ENCODE measurements at places on chromosomes 7 and 10.

- DNase-seq = no peak
These were observed 127.8 kb downstream of the EMX2 start for GRCh38 chr10:117670116-117670904.

DNA sequence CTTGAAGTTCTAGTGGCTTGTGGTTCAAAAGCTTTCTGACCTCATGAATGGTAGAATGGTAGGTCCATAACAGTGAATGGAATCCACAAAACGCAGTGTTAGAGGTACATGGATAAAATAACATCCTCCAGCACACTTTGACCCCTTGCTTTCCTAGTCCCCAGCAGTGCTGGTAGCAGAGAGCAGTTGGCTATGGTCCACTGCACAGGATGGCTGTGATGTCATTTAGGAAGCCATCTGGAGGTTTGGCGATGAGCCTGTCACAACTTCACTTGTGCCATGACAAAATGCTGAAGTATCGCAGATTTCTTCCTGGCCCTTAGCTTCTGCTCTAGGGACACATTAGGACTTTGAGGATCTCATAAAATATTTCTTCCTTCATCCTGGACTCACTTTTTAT lies 300.0 kb upstream of the FZD8 start:
- no peak for DNase-seq

GRCh38 chr10:126256864-126257263 lies 131.4 kb downstream of the ADAM12 start:
- DNase-seq = no peak

DNA sequence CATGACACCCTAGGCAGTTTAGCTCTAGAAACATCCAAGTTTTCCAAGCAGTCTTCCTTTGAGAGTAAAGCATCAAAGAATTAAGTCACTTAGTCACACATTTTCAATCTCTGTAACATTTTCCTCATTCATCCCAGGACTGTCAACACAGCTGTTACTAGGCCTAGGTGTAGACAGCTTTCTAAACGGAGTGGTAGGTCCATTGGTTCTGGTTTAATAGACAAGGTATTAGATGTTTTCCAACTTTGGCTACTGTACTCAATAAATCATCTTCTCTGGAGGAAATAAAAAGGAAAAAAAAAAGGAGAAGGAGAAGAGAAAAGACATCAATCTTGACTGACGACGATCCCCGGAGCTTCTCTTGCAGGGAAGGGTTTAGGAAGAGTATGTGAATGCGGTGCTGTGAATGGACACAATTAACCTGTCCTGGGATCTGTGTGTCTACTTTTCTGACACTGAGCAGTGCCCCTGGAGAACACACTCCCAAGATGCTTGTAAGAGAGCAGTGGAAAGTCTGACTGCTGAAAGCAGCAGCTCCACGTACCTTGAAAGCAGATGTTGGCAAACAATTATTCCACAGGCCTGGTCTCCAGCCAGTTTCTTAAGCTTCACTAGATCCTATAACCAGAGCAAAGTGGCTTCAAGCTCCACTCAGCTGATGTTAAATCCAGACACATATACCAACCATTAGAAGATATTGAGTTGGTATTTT lies 59.1 kb downstream of the CXCL12 start:
- DNase-seq = no peak

DNA sequence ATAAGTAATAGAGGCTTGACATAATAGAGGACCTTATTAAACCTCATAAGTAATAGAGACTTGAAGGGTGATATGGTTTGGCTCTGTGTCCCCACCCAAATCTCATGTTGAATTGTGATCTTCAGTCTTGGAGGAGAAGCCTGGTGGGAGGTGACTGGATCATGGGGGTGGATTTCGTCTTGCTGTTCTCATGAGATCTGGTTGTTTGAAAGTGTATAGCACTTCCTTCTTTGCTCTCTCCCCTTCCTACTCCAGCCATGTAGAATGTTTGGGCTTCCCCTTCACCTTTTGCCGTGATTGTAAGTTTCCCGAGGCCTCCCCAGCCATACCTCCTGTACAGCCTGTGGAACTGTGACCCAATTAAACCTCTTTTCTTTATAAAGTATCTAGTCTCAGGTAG lies 8.6 kb downstream of the KIFBP start:
- DNase-seq = no peak

DNA sequence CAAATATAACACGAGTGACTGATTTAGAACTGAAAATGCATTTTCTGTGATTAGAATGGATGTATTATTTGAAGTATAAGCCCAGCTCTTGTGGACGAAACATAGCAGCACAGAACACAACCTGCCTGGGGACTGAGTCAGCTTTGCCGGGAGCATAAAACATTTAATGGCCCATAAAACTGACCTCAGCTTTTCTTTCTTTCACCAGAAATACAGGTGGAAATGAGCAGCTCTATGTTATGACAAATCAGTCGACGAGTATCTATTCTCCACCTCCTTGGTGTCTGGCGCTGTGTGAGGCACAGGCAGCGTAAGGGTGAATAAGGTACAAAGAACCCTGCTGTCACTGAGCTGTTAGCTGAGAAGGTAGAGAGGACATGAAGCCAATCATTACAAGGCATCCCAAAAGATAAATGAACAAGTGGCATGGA lies 471.6 kb upstream of the AKR1E2 start:
- peak; percentile 36 for DNase-seq

- DNase-seq = no peak
These were observed 7.4 kb upstream of the RRP12 start for GRCh38 chr10:97408496-97408992.
